Astrocyte of the spinal cord (primary cell): ENCODE measurements at places on chromosomes 7 and 10.

DNA sequence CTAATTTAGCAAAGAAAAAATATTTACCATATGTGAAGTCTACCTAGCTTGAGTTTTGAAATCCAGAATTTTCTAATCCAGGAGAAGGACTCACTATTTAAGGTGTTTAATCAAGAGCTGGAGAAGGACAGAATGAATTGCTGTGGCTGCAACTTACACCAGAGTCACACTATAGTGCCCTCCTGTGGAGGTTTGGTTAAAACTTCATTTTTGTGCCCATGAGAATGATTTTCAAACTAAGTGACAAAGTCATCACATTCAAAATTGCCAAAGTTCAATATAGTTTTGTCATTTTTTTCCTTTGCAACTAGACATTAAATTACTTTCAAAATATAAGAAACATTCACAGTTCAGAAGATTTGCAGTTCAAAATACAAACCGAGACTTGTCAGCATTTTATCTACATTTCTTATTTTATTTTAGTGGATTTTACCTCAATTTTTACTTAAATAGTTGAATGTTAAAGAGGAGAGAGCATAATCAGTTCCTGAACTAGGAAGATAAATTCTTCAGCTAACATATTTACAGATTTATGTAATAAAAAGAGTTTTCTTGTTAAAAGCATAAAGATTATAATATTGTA lies 70.7 kb downstream of the CABCOCO1 start:
- DNase-seq, result peak; percentile 64

- DNase-seq, result no peak
These were observed 230.6 kb downstream of the BMPER start for GRCh38 chr7:34135924-34136323.

GRCh38 chr10:69866246-69866687 lies 64.6 kb downstream of the COL13A1 start:
- DNase-seq, result no peak

- no peak for DNase-seq
These were observed 44.5 kb downstream of the LANCL2 start for GRCh38 chr7:55409482-55410225.

DNA sequence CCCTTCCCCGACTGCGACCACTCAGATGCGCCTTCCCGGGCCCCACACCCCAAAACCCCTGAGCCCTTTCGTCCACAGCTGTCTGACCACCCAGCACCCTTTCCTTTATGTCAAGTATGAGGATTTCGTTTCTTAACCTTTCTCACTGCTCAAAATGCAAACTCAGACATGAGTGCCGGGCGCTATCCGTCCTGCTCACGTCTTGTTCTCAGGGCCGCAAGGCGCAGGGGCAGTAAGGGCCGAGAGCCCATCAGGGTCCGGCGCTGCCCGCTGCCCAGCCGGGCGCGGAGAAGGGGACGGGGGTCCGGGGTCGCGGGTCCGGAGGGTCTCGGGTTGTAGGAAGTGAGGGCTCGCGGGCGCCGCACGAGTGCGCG lies 670 bp upstream of the RBM33 start:
- DNase-seq, result peak; percentile 32

GRCh38 chr7:85119934-85120333 lies 66.9 kb downstream of the SEMA3D start:
- DNase-seq, result no peak

- no peak for DNase-seq
These were observed 58.9 kb upstream of the LYZL2 start for GRCh38 chr10:30688456-30688855.

DNA sequence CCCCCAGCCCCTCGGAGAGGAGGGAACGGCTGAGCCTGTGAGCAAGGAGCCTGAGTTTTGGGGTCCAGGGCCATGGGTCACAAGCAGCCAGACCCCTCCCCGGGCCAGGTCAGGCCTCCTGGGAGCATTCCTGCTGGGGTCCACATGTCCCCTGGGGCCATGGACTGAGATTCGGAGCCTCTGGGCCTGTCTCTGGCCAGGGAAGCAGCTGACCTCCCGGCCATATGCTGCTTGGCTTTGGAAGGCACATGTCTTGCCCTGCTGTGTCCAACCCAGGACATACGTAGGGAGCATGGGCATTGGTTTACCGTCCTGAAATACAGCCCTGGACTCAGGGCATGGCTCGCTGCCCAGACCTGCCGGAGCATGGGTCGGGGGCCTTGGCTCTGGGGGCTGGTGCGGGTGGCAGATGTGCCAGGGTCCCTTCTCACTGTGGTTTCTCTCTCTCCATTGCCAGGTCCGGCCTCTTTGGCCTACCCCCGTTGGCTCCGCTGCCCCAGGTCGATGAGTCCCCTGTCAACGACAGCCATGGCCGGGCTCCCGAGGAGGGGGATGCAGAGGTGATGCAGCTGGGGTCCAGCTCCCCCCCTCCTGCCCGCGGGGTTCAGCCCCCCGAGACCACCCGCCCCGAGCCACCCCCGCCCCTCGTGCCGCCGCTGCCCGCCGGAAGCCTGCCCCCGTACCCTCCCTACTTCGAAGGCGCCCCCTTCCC lies 7.3 kb downstream of the PWWP2B start:
- no peak for DNase-seq

GRCh38 chr10:72470666-72471065 lies 115.9 kb upstream of the DNAJB12 start:
- DNase-seq, result no peak

- no peak for DNase-seq
These were observed 92.3 kb downstream of the MAGI2 start for GRCh38 chr7:79361214-79361613.

DNA sequence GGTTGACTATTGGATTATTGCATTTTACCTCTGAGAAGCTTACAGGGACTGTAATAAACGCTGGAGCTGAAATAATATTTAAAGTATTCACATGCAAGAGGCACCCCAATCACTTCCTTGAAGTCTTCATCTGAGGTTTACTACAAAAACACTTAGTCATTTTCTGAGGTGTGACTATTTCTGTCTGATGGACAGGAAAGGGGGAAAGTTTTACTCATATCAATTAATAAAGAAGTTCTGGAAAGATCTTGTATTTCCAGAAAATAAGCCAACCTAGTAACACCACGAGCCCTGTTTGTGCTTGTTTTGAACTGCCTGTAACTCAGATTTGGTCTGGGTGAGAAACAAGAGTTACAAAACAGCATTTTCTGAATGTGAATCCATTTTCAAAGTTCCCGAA lies 63.9 kb upstream of the PRKCQ start:
- DNase-seq, result no peak

- DNase-seq, result no peak
These were observed 311.2 kb downstream of the RNLS start for GRCh38 chr10:88271761-88272543.

GRCh38 chr7:128247108-128247507 lies 6.0 kb downstream of the LEP start:
- DNase-seq, result no peak

DNA sequence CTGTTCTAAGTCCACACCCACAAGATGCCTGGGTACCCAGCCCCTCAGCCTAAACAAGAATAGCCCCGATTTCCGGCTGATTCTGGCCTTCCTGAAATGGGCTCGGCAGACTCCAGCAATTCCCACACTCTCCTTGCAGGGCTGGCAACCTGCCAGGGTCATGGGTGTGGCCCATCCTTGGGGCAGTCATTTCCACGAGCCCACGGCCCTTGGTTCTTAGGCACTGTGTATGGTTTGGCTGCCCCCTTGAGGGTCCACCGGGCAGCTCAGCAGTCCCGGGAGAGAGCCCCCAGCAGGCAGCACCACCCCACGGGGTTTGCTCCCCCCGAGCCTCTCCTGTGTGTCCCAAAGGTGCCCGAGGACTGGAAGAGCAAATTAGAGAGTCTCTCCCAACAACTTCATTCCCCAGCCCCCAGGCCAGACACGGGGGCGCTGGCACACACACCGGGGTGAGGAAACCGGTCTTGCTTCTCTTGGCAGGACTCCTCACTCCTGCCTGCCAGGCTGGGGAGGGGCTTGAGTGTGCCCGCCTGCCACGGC lies 142.2 kb downstream of the EMX2 start:
- DNase-seq, result no peak

- no peak for DNase-seq
These were observed 54.6 kb upstream of the NANOS1 start for GRCh38 chr10:118974951-118975350.

GRCh38 chr7:13834328-13834761 lies 155.1 kb downstream of the ETV1 start:
- DNase-seq, result no peak

GRCh38 chr10:109962247-109962646 lies 38.9 kb upstream of the XPNPEP1 start:
- no peak for DNase-seq

DNA sequence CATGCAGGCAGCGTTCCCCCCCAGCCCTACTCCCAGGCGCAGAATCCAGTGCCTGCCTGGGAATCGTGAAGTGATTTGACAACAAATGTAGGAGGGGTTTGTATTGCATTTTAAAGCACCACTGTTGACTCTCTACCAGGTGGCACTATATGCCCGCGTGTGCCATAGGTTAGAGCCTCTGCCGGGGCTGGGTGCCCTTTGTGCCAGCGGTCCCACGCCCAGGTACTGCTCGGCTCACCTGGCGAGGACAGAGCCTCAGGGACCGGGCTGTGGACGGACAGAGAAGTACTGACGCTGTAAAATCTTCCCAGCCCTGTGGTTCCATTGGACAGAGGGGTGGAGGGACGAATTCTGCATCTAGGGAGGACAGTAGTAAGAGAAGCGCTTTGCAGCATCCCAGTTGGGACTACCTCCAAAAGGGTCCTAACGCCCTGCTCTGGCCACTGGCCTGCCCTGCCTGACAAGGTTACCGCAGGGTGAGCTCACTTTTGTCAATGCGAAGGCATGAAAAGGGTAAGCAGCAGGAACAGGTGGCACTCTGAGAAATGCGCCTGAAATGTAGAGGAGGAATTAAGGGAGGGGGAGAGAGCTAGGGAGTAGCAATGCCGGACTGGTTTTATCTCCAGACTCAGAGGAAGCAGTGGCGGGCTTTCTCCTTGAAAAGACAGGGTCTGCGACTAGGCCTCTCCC lies 788 bp upstream of the CACNA2D1 start:
- DNase-seq, result no peak

GRCh38 chr7:83015916-83016315 lies 146.8 kb downstream of the PCLO start:
- DNase-seq, result no peak

GRCh38 chr7:13742811-13743210 lies 246.7 kb downstream of the ETV1 start:
- DNase-seq, result peak; percentile 77

DNA sequence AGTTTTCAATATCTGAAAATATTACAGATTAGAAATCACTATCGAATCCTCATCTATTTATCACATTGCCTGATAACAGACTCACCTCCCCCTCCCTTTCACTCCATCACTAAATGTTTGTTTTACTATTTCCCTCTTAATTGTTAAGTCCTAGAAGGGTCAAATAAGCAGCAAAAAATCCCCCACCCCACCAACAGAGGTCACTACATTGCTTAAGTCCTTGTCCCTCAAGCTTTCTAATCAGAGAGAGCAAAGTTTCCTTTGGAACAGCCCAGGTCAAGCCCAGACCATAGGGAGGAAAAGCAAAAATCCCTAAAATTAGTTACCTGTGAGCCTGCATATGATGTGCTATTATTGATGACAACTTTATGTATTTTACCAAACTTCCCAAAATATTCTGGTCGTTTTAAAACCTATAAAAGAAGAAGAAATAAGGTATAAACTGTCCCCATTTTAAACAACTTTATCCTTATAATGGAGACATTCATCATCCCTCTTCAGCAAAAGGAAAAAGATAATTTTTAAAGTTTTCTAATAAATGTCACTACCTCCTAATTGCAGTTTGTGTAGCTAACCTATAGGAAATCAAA lies 95.0 kb downstream of the CNOT4 start:
- DNase-seq, result peak; percentile 55

GRCh38 chr10:131853610-131853964 lies 47.2 kb upstream of the PPP2R2D start:
- DNase-seq, result no peak

DNA sequence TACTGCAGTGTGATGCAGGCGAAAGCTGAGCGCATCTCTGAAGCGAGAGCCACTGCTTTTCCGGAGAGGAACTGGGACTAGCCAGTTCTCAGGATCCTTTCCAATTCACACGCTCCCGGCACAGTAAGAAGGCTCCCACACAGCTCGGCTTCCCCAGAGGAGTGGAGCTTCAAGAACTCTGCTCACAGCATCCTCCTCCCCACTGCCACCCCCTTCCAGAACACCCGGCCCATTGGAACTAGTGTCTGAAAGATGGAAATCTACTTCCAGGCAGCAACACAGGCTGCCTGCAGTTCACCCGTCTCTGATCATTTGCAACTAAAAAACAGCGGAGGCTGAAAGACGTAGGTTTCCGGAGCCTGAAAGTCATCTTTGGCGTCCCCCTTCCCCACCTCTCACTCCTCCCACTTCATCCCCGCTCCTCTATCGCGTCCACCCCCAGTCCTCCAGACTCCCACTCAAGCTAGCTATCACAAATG lies at the start of gene DGKB:
TSS of gene DGKB (minus strand) at position 163 of the 479 bp plus-strand sequence.
- DNase-seq, result peak; percentile 53

GRCh38 chr10:74194999-74195398 lies 44.0 kb downstream of the ADK start:
- no peak for DNase-seq

GRCh38 chr7:5217396-5217795 lies 27.4 kb downstream of the WIPI2 start:
- DNase-seq, result no peak

DNA sequence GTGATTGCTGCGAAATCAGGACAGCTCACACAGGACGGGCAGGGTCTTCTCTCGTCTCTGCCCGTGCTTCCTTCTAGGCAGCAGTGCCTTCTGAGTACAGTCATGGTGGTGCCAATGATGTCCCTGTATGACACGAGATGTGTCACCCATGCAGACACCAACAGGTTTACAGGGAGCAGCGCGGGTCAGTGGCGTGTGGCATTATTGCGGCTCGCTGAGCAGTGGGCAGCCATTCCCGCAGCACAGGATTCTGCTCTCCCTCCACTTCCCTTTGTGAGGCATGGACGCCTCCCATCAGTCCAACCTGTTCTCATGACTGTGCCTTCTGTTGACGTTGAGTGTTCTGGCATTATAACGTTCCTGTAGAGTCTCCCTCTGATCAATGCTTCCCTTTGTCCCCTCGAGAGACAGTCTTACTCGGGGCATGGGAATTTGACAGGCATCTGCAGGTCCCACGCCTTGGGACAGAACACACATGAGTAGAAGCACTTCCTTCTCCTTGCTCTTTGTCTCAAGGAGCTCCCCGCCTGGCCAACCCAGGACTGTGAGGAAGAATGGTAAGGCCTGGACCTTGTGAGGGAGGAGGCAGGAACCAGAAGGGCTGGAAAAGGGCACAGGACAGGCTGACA lies 219.5 kb downstream of the PAXIP1 start:
- no peak for DNase-seq

DNA sequence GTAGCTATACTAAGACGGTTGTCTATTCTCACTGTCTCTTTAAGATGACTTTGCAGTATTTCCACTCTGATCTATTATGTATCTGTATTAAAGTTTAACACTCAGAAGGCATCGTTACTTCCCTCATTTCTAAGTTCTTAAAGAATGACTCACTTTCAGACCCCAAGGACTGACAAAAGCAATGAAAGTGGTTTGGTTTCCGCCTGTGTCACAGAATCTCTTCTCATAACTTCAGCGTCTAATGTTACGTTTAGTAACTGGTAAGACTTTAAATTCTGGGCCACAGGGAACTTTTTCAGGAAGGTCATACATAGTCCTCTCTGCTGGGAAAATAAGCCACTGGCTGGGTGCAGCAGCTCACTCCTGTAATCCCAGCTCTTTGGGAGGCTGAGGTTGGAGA lies 892.0 kb upstream of the AUTS2 start:
- peak; percentile 96 for DNase-seq
